ENCODE measurements at places on chromosomes 7 and 10.
A peak's percentile ranks its signal among the peaks of the same experiment; 100 is the strongest.

DNA sequence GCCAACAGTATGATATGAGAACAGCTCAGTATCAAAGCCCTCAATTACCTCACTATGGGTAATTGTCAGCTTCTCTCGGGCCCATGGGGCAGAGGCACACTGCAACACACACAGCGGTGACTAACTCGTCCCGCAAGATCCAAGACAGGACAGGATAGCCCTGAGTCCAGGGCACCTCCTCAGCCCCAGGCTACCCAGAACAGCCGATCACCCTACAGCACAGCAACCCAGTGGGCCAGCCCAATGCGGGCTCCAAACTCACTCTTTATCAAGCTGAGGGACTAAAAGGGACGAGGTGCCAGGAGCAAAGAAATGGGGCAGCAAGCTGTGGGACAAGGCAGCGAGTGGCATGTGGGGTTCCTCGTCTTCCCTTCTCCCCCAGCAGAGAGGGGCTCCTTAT is 765.1 kb downstream of the GRID1 start:
- DNase-seq: no peak

- no peak for DNase-seq
Observed at GRCh38 chr10:106224676-106225075, 939.8 kb downstream of the SORCS1 start.

- DNase-seq: no peak
Observed at GRCh38 chr10:32376097-32376496, 29.1 kb upstream of the EPC1 start.

GRCh38 chr10:111234914-111235302 is 158.1 kb downstream of the ADRA2A start:
- DNase-seq: no peak

- no peak for DNase-seq
Observed at GRCh38 chr10:35700487-35700882, 58.4 kb upstream of the FZD8 start.

GRCh38 chr7:106010331-106010730 is 47.3 kb downstream of the CDHR3 start:
- no peak for DNase-seq

- no peak for DNase-seq
Observed at GRCh38 chr10:52956861-52957260, 184.3 kb upstream of the MBL2 start.

DNA sequence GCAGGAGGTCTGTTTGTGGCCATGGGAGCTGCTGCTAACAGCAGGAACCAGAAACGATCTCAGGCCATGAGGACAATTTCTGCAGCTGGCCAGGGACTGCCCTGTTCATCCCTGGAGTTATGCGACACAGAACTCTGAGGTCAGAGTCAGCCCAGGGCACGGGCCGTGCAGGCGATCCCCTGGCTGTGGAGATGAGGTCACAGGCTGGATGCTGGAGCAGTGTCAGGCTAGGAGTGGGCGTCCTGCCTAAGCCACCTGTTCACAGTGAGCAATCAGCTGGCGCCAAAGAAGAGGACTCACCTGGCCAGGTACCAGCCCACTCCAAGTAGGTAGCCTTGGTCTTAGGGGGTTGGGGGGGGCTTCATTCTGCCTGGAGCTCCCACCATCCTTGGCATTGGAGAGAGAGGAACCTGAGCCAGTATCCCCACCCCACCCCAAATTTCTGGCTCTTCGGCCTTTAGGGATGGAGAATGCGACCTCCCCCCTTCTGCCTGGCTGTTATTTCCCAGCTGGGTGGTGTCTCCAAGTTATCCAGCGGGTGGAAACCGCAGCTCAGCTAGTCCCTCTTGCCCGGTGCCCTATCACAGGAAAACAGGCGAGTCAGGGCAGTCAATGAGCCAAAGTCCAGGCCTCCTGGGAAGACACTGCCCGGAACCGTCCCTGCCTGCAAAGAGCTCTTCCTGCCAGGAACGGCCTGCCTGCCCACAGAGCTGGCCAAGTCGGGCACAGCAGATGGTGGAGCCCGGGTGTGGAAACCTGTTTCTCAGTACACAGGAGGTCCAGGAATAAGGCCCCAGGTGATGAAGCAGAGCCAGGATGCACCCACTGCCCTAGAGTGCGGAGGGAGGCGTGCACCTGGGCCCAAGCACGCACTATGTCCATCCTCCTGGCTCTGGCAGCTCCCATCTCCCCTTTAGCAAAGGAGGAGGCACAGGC is 1.8 kb upstream of the TTYH3 start:
- no peak for DNase-seq

DNA sequence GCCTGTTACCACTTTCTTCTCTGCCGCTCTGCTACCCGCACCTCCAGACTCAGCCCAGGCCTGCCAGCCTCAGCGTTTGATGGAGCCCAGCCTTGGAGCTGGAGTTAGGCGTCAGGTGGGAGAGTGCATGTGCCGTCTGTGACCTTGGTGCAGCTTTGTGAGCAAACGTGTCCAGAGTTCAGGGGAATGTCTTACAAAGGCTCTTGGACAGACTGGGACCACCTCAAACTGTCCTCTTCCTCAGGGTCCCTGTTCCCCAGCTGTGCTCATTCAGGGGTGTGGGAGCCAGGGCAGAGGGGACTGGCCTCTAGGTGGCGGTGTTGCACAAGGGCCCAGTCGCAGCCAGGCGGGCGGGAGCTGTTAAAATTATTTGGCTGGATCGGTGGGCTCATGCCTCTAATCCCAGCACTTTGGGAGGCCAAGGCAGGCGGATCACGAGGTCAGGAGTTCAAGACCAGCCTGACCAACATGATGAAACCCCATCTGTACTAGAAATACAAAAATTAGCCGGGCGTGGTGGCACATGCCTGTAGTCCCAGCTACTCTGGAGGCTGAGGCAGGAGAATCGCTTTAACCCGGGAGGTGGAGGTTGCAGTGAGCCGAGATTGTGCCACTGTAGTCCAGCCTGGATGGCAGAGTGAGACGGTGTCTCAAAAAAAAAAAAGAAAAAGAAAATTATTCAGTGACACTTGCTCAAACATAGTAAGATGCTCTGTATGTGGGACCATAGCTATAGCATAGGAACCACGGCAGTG is 89.2 kb downstream of the ADCY1 start:
- no peak for DNase-seq

DNA sequence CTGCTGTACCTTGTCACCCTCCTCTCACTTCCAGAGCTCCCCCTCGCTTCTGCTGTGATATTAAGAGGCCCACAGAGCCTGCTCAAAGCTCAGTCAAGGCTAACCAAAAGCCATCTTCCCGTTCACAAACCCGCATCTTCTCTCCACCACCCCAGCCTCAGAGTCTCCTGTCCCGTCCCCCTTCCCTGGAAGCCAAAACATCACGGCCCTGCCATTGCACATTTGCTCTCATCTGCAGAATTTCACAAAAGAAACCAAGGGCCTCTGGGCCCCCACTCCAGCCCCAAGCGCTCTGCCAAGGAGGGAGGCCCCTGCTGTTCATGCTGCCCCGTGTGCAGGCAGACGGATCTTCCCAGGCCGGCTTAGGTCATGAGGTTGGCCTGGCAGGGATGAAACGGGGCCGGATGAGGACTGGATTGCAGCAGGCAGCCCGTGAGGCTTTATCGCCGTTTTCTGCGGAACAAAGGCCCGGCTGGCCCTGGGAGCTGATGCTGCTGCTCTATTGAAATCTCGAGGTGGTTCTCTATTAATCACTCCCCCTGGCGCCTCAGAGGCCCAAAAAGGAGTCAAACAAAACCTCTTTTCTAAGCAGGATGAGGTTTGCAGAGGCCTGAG is 31.6 kb upstream of the FOXK1 start:
- no peak for DNase-seq

DNA sequence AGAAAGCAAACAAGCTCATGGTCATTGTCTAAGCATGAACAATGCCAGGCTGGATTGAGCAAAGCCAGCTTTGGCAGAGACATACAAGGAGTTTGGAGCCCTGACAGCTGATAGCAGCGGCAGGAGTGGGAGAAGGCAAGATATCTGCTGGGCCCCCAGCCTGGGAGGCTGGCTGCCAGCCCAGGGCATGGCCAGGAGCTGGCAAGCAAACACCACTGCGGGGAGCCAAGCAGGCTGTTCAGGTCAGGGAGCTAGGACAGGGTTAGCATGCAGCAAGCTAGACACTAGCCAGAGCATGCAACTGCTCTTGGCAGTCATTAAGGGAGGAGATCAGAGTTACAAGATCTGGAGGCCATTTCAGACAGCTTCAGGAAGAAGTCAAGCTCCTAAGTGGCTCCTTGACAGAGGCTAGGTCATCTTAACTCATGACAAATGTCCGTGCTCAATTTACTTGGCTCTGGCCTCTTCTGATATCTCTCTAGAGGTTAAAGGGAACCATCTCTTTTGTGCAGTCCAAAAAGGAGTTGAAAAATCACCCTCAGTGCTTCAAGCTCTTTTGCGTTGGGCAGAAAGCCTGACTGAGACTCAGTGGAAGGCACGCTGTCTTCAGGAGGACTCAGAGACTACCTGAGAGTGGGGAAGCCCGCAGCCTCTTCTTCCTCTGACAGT is 436.8 kb upstream of the C7orf33 start:
- DNase-seq: no peak

GRCh38 chr10:117431160-117431559 is 55.9 kb upstream of the PDZD8 start:
- peak; percentile 57 for DNase-seq

GRCh38 chr10:48398261-48398660 is 91.8 kb downstream of the MAPK8 start:
- DNase-seq: no peak

GRCh38 chr7:7761974-7762779 is 43.8 kb upstream of the RPA3 start:
- no peak for DNase-seq

- no peak for DNase-seq
Observed at GRCh38 chr7:135001390-135002165, 15.3 kb downstream of the AGBL3 start.

DNA sequence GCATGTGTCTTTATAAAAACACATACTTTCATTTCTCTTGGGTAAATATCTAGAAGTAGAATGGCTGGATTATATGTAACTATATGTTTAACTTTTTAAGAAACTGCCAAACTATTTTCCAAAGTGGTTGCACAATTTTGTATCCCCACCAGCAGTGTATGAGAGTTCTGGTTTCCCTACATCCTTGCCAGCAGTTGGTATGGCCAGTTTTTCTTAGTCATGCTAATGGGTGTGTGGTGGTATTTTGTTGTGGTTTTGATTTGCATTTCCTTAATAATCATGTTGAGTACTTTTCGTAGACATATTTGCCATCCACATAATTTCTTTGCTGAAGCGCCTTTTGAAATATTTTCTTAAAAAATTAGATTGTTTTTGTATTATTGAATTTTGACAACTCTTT is 60.3 kb downstream of the NEUROG3 start:
- DNase-seq: no peak

- no peak for DNase-seq
Observed at GRCh38 chr7:141301544-141301943, 227.7 kb downstream of the TMEM178B start.

GRCh38 chr7:26307791-26308190 is 16.1 kb downstream of the SNX10 start:
- DNase-seq: no peak

- DNase-seq: no peak
Observed at GRCh38 chr7:112162142-112162766, 43.9 kb downstream of the DOCK4 start.

DNA sequence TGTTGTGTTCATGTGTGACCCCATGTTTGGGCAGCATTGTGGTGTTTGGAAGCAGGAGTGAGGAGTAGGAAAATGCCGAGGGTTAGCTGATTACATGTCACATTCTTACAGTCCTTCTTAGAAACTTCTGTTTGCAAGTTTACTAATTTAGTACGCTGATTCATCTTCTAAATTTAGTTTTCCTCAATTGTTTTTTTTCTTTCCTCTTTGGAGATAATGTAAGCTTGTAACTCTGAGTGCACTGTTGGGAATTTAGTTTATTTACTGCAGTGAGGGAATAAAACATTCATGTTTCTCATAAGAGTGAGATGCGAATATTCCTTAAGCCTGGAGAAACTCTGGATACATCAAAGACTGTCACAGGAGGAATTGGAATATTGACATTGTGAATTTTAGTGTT is 135.0 kb downstream of the NT5C2 start:
- no peak for DNase-seq

DNA sequence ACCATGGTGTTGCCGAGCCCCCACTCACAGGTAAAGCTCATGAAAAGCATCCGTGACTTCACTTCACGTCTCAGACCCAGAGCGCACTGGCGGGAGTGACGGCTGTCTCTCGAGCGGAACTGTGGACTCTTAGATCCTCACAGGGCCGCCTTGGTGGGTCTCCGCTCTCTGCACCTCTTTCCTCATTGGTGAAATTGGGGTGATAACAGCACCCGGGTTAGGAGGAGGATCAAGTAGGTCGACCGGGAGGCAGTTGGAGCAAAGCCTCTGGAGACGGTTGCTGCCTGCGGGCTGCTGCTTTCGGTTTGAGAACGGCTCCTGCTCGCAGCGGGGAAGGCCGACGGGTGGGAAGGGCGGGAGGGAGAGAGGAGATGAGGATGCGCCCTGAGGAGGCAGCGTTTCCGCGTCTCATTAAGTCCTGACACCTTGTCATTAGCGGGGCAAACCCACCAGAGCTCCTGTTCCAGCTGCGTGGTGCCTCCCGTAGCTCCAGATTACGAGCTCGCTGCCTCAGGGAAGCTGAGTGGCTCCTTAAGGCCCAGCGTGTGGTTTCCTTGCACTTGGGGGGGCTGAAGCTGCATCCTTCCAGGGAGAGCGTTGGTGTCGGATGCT is 51.9 kb upstream of the CFAP46 start:
- no peak for DNase-seq

GRCh38 chr10:21359202-21359601 is 166.3 kb downstream of the SKIDA1 start:
- DNase-seq: no peak

- DNase-seq: no peak
Observed at GRCh38 chr7:16350634-16351033, 70.7 kb downstream of the CRPPA start.

- no peak for DNase-seq
Observed at GRCh38 chr7:120370954-120371353, 98.0 kb downstream of the KCND2 start.

- DNase-seq: no peak
Observed at GRCh38 chr10:83917537-83918506, 221.5 kb upstream of the GHITM start.

GRCh38 chr10:104259999-104260774 is 5.5 kb downstream of the GSTO1 start:
- no peak for DNase-seq

- no peak for DNase-seq
Observed at GRCh38 chr7:111840528-111840927, 278.2 kb upstream of the IMMP2L start.

DNA sequence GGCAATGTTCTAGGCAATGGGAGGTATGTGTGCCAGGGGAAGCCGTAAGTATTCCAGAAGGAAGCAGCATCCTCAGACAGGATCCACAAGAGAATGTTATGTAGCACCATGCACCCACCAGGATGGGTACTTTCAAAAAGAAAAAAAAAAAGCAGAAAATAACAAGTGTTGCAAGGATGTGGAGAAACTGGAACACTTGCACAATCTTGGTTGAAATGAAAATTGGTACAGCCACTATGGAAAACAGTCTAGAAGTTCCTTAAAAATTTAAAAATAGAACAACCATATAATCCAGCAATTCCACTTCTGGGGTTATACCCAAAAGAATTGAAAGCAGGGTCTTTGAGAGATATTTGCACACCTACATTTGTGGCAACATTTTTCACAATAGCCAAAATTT is 20.2 kb downstream of the C10orf71 start:
- no peak for DNase-seq
